NCI-H1417 treated with DMSO at 0.1 percent for 48 hours (cell line): ENCODE measurements at places on chromosomes 3 and 15.

DNA sequence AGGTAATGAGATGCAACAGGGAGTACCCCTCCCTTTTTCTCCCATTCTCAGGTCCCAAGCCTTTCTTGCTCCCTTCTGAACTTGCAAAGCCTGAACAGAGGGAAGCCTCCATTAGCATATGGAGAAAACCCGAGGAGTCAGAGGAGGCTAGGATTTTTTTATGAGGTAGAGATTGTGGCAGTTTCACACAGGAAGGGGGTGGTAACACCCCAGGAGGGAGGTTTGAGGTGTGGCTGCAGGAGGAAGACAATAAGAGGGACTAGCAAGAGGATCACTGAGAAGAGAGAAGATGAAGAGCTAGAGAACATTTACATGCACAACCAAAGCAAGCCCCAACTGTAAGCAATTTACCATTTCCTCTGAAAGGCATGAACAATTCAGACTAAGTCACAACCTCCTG, 322.7 kb downstream of the SV2B start:
- DNase-seq = no peak

GRCh38 chr3:98966862-98967546, 65.5 kb upstream of the DCBLD2 start:
- no peak for DNase-seq

DNA sequence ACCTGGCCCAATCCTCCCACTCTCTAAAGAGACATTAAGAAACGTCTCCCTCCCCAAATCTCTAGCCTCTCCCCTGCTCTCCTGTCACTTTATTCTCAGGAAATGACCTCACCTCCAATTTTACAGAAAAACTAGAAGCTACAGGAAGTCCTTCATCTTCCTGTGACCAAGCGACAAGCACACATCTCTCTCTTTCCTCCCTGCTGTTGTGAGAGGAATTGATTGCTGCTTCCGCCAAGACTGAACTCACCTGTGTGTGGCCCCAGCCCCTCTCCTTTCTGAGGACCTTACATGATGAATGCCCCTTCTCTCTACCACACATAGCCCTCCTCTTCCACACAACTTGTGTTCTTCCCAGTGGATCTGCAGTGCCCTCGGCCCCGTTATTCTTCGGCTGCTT, 18.2 kb downstream of the DNAJB8 start:
- no peak for DNase-seq

- DNase-seq = no peak
Measured at GRCh38 chr15:90597577-90597976, 67.9 kb downstream of the CRTC3 start.

DNA sequence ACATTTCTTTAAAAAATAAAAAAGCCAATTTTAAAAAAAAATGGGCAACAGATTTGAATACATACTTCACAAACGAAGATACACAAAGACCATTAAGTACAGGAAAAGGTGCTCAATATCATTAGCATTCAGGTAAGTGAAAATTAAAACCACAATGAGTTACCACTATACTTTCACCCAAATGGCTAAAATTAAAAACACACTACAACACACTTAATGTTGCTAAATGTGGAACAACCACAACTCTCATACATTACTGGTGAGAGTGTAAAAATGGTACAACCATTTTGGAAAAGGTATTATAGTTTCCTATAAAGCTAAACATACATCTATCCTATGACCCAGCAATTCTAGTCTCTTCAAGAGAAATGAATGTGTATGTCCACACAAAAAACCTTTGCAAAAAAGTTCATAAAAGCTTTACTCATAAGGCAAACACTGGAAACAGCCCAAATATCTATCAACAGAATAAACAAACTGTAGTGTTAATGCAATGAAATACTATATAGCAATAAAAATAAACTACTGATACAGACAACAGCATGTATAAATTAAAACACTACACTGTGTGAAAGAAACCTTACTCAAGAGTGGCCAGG, 14.9 kb downstream of the IP6K1 start:
- no peak for DNase-seq

DNA sequence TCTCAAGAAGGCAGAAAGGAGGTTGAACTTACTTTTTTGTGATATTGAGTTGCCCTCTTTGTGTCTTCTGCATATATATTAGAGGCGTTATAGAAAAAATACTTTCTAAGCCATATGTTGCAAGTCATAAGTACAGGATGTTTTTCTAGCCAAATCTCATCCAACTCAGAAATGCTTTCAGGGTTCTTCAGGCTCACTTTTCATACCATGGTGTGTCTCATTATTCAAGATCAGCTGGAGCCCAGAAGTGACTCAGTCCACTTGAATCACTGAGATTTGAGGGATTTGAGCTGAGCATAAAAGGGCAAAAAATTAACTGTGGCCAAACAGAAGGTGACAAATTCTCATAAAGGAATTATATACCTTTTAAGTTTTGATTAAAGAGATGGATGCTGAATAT, 157.3 kb downstream of the WNT5A start:
- DNase-seq = no peak

GRCh38 chr3:37628711-37629301, 232.9 kb upstream of the CTDSPL start:
- no peak for DNase-seq

- no peak for DNase-seq
Measured at GRCh38 chr15:42371096-42371495, 11.8 kb downstream of the CAPN3 start.

GRCh38 chr3:15796771-15797641, 773 bp downstream of the ANKRD28 start:
- DNase-seq = no peak

GRCh38 chr3:62611541-62612240, 238.3 kb upstream of the FEZF2 start:
- no peak for DNase-seq

GRCh38 chr3:32414522-32415202, 23.0 kb downstream of the CMTM7 start:
- no peak for DNase-seq

- no peak for DNase-seq
Measured at GRCh38 chr3:114634635-114635034, 340.8 kb downstream of the TIGIT start.

GRCh38 chr3:197393711-197394110, 95.3 kb upstream of the DLG1 start:
- DNase-seq = no peak

DNA sequence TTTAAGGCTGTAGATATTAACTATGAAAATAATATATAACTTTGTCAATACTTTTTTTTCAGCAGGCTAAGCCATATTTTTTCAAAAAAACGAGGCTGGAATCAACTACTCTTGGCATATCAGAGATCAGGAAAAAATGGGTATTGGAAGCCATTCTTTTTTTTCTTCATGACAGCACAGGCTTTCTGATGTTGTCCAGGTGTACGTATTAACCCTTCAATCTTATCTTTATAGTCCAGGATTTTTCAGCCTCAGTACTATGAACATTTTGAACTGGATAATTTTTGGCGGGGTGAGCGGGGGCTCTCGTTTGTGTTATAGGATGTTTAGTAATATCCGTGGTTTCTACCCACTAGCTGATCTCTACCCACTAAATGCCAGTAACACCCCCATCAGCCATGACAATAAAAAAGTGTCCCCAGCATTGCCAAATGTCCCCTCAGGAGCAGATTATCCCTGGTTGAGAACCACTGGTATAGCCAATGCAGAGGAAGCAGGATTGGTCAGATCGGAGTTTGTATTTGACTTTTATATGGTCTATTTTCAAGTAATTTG, 52.0 kb downstream of the PLCL2 start:
- no peak for DNase-seq

- no peak for DNase-seq
Measured at GRCh38 chr3:152466784-152467183, 198.1 kb downstream of the MBNL1 start.

DNA sequence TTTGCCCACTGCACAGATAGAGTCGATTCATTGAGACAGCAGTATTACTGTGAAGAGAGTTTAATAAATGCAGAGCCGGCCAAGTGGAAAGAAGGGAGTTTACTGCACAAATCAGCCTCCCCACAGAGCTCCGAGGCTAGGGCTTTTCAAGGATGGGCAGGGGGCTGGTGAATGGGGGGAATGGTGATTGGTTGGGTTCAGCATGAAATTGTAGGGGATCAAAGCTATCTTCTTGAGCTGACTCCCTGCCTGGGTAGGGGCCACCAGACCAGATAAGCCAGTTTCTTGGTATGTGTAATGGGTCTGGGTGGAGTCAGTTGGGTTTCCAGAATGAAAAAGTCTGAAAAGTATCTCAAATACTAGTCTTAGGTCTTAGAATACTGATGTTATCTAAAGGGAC, 66.6 kb downstream of the SYNPR start:
- DNase-seq = no peak

- no peak for DNase-seq
Measured at GRCh38 chr3:127647166-127647844, 18.3 kb downstream of the PODXL2 start.

DNA sequence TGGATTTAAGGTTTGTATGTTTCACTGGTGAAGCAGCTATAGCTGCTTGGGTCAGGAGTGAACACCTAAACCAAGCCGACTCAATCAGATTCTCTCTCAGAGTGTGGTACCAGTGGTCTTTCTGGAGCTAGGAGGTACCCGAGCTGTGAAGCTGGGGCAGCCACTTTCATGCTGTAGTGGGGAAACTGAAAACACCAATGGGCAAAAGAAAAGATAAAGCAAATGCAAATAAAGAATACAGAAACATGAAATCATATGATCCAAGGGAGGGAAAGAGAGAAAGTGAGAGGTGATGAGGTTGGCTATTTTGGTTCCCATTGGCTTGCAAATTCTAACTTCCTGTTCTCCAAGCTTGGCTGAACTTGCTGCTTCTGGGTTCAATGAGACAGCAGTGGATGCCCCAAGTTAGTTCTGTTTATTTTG, 212.3 kb upstream of the CFAP20DC start:
- no peak for DNase-seq

- no peak for DNase-seq
Measured at GRCh38 chr3:56918111-56918568, 116.4 kb upstream of the ARHGEF3 start.

- DNase-seq = no peak
Measured at GRCh38 chr3:82556113-82556512, 794.7 kb upstream of the GBE1 start.

- DNase-seq = no peak
Measured at GRCh38 chr3:4581124-4581424, 87.9 kb downstream of the ITPR1 start.

DNA sequence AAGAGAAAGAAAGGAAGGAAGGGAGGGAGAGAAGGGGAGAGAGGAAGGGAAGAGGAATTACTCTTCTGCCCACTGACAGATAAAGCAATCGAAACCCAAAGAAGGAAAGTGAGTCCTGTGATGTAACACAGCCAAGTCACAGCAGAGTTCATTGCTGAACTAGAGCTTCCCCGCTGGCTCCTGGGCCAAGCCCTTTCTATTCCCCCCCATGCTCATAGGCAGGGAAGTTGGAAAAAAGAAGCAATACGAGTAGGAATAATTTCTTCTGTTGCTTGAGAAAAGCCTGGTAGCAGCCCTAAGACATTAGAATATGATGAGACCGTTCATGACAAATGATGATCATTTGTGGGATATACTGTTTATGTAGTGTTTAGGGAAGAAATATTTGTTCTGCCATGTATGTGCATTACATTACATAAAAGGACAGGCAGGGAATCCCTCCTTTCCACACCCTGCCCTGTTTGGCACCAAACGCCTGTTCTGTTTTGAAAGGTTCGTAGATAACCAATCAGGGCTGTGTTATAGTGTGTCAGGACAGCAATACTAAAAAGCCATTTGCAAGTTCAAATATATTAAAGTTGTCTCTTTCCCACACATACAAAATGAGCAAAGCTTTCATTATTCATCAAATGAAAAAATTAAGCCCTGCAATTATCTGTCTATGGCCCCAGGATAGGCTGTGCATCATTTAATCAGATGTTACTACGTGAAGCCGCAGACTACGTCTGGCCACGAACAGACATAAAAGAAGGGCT, 111.0 kb upstream of the TRPM1 start:
- DNase-seq = no peak

DNA sequence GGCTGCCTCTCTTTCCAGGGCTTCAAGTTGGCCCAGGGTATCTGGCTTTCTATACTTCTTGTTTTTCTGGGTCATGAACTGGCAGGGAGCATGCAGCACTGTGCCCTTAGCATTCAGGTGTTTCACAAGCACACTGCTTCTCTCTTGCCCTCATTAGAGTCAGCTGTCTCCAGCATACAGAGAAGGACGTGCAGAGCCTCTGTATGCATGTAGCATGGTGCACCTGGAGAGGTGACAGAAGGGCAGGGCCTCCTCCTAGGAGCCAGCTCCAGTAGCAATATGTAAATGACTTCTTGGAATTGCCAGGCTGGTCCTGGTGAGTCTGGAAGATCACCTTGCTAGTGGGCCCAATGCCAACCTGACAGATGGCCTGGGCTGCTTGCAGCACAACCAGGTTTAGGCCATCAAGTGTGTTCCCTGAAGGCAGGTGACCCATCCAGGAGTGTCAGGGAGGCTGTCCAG, 44.8 kb upstream of the ATP2C1 start:
- peak; percentile 36 for DNase-seq

DNA sequence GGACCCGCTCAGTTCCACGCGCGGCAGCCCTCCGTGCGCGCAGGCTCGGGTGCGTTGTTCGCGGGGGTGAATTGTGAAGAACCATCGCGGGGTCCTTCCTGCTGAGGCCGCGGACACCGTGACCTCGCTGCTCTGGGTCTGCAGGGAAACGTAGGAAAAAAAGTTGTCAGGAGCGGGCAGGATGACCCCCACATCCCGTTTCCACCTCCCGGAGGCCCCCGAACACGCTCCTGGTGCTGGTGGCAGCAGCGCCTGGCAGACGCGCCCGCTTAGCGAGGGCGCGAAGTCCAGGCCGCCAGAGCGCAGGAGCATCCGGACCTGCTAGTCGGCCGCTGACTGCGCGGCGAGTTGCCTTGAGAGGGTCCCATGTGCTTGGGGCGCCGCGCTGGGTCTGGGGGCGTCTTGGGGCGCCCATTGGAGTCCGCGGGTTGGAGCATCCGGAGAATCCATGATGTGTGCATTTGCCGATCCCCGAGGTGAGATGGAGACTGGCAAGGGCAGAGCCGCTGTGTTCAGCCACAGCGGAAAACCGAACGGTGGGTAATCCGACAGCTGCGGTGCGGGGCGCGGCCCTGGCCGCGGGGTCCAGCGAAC, 520 bp downstream of the GREM1 start:
- DNase-seq = no peak

DNA sequence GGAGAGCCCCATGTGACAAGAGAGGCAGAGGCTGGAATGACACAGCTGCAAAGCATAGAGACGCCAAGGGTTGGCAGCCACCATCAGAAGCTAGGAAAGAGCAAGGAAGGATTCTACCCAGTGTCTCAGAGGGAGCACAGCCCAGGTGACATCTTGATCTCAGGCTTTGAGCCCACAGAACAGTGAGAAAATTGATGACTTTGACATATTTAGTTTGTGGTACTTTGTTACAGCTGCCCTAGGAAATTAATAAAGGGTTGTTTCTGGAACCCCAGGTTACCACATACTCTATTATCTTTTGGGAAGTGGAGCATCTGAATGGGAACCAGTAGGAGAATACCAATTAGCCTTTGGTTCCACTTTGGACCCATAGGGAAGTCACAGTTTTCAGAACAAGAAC, 231.7 kb downstream of the ZNF621 start:
- DNase-seq = no peak

GRCh38 chr15:57503051-57503702, 88.5 kb upstream of the MYZAP start:
- no peak for DNase-seq

GRCh38 chr3:98770261-98771039, 7.3 kb downstream of the ST3GAL6 start:
- DNase-seq = no peak
